ENCODE measurements at places on chromosomes 1 and 21.

GRCh38 chr1:20484519-20485462 is 1.2 kb downstream of the CAMK2N1 start:
- DNase-seq: no peak

- DNase-seq: no peak
These were observed 274.0 kb upstream of the ADAMTS5 start for GRCh38 chr21:27240839-27241238.

- peak; percentile 77 for DNase-seq
These were observed 70.2 kb upstream of the ERRFI1 start for GRCh38 chr1:8096105-8097011.

GRCh38 chr1:160952129-160952510 is 2.5 kb downstream of the ITLN2 start:
- DNase-seq: no peak

DNA sequence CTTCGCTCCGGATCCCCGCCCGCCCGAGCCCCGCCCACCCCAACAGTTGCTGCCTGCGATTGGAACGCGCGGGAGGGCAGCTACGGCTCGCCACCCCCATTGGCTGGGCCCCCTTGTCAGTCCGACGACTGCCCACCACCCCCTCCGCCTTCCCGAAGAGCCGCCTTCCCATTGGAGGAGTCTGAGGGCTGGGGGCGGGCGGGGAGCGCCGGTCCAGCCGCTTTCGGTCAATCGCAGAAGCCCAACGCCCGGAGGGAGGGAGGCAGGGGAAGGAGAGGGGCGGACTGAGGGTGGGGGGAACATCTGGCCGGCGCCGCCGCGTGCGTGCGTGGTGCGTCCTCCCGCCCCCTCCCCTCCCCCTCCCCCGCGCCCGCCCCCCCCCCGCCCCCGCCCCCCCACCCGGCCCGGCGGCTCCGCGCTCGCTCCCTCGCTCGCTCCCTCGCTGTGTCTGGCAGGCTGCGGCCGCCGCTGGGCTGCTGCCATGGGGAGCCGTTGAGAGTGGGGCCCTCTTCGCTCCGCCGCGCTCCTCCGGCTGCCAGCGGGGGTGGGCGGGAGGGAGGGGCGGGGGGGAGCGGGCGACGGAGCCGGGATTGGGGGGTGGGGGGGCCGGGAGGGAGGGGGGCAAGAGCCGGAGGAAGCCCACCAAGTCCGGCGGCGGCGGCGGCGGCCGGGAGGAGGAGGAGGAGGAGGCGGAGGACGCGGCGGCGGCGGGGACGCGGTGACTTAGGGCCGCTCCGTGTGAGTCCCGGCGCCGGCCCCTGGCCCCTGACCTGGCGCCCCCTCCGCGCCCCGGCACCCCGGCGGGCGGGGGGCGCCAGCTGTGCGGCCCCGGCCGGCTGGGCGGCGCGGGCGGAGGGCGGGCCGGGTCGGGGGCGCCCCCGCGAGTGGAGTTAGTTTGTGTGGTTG is 2.6 kb upstream of the ZBTB18 start:
- DNase-seq: peak; percentile 99

- DNase-seq: no peak
These were observed 377.7 kb upstream of the KAZN start for GRCh38 chr1:14220811-14221210.

- DNase-seq: no peak
These were observed 123.3 kb downstream of the HMCN1 start for GRCh38 chr1:185857442-185857841.

DNA sequence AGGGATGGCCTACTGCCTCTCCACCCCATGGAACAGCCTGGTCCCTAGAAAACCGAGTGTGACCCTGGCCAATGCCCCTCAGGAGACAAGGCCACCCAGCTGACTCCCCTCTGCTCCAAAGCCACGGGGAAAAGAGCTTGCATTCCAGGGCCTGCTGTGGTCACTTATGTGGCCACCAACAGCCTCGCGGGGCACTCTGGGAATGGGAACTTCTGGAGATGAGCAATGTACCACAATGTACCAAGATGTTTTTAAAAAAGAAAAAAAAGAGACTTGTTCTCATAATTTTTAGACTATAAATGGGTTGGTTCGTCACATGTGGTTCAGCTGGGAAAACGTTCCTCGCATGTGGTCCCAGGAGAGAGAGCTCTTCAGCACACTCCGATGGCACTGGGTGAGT is 62.8 kb downstream of the SLC66A1 start:
- no peak for DNase-seq

DNA sequence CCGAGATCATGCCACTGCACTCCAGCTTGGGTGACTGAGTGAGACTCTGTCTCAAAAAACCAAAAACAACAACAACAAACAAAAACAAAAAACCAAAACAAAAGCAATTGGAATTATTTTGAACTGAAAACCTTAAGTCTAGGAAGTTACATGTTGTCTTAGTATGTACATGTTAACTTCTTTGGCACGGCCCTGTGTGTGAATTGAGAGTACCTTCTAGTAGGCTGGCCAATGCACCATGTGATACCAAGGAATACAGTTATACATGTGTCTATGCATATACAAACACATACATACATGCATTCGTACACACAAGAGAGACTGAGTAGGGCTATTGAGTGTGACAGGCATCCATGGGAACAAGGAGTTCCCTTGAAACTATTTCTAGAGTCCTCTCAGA is 18.6 kb downstream of the TPTE start:
- DNase-seq: no peak

- no peak for DNase-seq
These were observed 120.5 kb upstream of the WNT4 start for GRCh38 chr1:22263359-22263758.

GRCh38 chr1:109617291-109617801 is 2.1 kb downstream of the GNAT2 start:
- DNase-seq: peak; percentile 90

DNA sequence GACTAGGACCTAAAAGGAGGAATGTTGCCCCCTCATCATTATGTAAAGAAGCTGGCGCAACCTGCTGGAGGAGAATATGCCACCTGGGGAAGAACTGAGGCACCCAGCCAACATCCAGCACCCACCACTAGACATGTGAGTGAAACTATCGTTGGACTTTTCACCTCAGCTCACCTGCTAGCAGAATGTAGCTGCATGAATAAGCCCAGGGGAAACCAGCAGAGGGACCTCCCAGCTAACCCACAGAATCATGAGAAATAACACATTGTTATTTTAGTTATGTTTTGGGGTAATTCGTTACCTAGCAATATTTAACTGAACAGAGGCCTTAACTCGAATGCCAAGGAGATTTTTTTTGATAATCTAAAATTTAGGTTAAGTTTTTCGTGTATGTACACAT is 542.5 kb upstream of the DAB1 start:
- no peak for DNase-seq

DNA sequence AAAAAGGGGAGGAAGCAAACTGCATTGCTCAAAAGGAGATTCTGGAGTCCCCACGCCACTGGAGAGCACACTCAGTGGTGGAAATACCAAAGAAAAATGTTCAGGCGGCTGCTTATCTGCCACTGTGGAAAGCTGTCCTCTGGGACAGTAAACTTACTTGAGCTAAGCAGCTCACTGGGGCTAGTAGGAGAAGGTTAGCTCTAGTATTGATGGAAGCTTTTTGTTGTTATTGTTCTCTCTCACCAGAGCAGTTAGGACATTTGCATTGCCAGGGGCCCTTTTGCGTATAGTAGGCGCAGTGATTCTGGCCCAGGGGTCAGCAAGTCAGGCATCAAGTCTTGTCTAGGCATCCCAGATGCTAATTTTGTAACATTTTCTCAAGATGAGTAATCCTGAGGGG is 15.6 kb downstream of the BACE2 start:
- no peak for DNase-seq

- no peak for DNase-seq
These were observed 9.5 kb upstream of the DEGS1 start for GRCh38 chr1:224173523-224173922.

GRCh38 chr1:12616709-12617373 is 1.2 kb downstream of the DHRS3 start:
- DNase-seq: peak; percentile 52

- DNase-seq: no peak
These were observed 15.9 kb downstream of the VPS13D start for GRCh38 chr1:12245733-12246132.

DNA sequence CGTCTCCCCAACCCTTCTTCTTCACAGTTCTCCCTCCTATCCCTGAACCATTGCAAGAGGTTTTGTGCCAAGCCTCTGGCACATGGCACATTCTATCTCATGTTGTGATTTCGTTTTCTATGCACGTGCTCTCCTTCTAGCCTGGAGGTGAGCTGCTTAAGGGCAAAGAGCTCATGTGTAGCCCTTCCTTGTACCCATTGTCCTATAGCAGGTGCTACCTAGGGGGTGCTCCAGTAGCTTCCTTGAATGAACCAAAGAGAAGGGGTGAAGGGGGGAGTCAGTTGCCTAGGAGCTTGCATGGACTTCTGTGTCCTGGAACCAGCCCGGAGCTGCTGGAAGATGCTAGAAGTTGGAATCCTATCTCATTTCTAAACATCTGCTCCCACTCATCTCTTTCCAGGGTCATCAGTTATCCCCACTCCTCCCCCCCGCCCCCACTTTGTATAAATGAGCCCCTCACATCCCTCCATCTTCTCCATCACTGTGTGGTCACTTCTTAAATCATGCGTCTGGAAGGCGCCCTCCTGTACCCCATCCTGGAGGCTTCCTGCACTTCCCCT is 535 bp upstream of the DISC1 start:
- no peak for DNase-seq

DNA sequence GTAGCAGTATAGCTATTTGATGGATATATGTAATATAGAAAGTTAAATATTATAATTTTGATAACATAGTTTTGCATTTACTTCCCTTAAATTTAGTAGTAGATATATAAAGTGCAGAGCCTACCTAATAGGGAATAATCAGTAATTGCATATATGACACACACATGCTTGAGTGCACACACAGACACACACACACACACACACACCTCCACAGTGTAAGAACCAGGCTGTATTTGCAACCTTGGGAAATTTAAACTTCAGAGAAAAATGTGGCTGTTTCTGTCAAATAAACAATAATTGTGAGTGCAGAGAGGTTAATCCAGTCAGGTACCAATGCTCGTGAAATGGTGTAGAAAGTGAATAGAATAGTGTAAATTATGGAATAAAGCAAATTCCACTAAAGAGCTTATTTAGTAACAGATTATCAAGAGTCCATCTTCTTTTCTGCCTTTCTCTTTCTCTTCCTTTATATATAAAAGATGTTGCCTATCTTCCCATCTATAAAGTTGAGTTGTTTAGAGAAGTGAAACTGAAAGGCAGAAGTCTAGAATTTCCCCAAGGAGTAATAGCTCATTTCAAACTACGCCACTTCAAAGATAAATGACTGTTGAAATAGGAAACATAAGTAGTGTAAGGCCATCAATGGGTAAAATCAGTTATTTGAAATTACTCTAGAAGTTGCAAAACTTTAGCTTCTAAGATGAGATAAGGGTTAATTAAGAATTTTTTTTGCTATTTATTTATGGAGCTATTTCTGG is 273.7 kb downstream of the SRGAP2C start:
- DNase-seq: peak; percentile 93

GRCh38 chr1:178192686-178193085 is 98.8 kb downstream of the RASAL2 start:
- peak; percentile 83 for DNase-seq

GRCh38 chr1:232273011-232273410 is 356.9 kb downstream of the SIPA1L2 start:
- DNase-seq: no peak

DNA sequence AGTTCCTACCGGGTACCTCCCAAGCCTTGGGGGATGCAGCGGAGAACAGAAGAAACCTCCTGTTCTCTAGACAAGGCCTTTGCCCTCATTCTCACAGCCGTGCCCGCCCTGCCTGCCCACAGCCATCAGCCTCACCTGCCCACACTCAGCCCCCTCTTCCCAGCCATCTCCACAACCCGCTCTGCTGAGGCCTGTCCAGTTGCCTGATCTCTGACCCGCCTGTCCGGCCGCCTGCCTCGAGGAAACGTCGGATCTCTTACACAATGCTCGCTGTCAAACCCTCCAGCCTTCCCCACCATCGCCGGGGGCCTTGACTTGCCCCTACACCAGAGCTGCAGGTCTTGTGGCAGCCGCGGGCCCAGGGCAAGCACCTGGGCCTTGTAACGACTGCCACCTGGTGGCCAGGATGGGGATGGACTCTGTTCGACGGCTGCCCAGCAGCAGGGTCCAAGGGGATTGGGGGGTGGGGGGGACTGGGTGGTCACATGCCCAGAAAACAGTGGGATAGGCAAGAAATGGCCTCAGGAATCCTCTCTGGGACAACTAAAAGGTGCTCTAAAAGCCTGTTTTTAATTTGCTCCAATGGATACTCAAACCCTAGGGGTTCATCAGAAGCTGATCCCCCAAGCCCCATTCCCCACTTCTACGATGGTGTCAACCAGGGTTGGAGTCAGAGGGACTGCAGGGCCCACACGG is 31.0 kb downstream of the SLC45A1 start:
- DNase-seq: peak; percentile 72

GRCh38 chr1:102757363-102757762 is 351.0 kb downstream of the COL11A1 start:
- no peak for DNase-seq

- no peak for DNase-seq
These were observed 13.8 kb downstream of the EPHX4 start for GRCh38 chr1:92043621-92044020.

DNA sequence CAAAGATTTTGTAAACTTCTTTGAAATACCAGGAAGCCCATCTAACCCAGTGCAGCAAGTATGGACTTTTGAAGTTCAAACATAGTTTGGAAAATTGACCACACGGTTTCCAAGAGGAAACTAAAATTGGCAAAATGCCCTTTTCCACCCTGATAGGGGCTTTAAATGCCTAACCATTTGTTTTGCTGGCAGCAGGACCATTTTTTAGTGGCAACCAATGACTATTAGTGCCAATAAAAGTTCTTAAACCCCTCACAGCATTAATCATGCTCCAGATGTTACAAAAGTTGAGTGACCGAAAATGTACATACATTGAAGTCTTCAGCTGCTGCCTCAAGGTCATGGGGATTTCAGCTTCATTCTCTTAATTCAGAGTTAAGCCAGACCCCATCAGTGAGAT is 46.4 kb upstream of the ENAH start:
- no peak for DNase-seq

DNA sequence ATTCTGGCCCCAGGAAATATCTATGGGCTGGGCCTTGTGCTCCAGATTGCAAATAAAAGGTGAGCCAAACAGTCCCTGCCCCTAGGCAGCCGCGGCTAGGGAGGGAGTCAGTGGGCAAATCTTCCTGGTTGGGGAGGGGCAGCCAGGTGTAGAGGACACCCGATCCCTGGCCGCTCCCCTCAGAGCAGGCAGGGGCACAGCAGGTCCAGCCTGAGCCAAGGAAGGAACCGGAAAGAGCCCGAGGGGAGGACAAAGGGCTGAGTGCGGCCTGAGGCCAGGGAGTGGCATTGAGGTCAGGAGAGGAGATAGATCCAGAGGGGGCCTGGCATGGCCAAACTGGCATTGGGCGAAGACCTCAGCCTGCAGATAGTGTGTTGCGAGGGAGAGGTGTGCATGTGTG is 36.6 kb upstream of the ARF1 start:
- DNase-seq: no peak

- peak; percentile 33 for DNase-seq
These were observed 34.8 kb upstream of the PRELP start for GRCh38 chr1:203440771-203441170.

DNA sequence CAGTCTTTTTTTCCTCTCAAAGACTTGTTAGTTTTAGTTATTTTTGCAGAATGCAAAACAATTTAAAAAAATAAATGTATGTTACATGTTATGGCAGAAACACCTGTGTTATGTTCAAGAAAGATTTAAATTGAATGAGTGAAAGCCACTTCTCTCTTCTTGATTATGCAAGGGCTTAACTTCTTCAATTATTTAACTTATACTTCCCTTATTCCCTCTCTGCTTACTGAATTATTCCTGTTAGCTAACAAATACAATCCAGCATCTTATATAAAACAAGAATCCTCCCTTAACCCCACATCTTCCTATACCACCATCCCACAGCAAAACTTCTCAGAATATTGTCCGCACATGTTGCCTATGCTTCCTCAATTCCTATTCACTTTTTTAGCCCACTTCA is 10.7 kb upstream of the FCER1A start:
- peak; percentile 21 for DNase-seq
